ENCODE measurements at places on chromosomes 7 and 10.
A peak's percentile ranks its signal among the peaks of the same experiment; 100 is the strongest.

GRCh38 chr7:152537639-152538038, 101.8 kb upstream of the KMT2C start:
- no peak for DNase-seq

DNA sequence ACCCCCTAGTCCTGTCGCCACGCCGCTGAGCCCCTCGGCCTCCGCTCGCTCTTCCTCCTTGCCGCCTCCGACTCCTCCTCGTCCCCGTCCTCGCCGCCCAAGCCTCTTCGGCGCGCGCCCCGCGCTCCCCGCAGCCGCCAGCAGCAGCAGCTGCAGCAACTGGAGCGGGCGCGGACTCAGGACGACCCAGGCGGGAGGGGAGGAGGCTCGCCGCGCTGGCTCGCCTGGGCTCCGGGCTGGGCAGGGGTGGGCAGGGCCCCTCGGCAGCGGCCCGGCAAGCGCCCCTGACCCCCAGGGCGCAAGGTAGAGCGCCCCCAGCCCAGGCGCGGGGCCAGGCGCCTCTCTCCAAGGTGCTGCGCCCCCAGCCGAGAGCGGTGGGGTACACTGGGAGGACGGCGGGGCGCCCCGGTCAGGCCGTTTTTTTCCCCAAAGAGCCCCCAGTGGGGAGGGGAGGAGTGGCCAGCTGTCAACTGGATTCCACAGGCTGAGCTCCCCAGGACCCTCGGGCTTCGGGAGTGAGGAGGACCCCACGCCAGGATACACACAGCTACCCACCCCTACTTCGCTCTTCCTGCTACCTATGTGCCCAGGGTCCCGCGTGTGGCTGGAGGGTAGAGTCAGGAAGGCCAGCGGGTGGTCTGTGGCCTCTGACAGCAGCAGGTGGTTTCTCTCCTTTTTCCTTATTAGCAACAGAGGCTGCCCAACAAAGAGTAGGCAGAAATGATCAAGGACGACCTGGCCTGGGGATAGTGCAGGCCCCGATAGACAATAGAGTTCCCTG, 903 bp upstream of the KCNMA1 start:
- DNase-seq, result no peak

GRCh38 chr7:37354656-37355131, 94.0 kb downstream of the ELMO1 start:
- peak; percentile 63 for DNase-seq

GRCh38 chr7:50695026-50695425, 87.7 kb downstream of the GRB10 start:
- DNase-seq, result no peak

DNA sequence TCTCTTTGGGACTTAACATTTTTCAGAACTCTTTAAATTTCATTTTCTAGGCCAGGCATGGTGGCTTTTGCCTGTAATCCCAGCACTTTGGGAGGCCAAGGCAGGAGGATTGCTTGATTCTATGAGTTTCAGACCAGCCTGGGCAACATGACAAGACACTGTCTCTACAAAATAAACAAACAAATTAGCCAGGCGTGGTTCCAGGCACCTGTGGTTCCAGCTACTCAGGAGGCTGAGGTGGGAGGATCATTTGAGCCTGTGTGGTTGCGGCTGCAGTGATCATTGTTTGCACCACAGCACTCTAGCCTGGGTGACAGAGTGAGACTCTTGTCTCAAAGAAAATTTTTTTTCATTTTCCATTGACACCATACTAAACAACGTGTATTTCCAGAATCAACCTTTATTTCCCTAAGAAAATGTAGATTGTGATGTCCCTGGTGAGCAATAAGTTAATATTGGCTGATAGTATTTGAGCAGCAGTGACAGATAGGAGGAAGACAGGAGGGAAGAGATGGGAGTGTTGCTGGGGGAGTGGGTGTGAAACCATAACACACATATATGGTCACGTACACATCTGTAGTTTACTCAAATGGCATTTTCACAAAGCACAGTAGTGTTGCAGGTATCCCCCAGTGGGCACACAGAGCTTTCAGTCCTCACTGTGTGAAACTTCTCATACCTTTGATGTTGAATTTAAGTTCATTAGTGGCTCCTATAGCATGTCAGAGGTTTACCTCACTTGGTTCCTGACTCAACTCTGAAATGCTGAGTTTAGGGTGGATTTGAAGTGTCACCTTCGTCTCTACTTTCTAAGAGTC, 205.6 kb downstream of the AUTS2 start:
- no peak for DNase-seq

- DNase-seq, result no peak
Measured at GRCh38 chr7:141649865-141650634, 51.9 kb downstream of the DENND11 start.

DNA sequence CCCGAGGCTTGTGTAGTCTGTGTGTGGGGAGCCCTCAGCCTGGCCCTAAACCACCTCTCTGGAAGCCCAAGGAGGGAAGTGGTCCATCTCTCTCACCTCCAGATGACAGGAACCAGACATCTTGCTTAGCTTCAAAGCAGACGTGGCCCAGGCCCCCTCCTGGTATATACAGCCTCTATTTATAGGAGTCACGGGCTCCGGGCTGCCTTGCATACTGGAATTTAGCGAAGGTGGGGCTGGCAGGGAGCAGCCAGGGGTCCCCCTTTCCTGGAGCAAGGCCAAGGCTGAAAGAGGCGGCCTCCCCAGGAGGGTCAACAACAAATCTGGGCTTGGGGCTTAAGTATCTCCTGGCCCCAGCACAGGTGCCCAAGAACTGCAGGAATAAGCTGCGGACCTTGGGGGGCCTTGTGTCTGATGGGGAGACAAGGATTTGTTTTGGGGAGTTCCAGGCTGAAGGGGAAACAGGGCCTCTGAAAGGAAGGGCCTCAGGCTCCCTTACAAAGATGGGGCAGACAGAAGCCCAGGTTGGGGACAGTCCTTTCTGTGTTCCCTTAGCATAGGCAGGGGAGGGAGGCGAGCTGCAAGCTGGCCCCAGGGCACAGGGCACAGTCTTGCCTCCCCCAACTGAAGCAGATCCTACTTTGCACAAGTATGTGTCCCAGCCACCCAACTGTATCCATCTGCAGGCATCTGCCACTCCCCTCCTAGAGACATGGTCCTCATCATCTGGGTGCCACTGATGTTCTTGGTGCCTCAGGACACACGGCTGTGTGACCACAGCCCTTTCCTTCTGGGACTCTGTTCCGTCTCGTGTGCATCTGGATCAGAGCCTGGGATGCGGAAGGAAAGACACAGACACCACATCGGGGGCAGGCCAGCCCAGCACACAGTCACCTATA, 11.9 kb downstream of the ZCCHC24 start:
- no peak for DNase-seq

DNA sequence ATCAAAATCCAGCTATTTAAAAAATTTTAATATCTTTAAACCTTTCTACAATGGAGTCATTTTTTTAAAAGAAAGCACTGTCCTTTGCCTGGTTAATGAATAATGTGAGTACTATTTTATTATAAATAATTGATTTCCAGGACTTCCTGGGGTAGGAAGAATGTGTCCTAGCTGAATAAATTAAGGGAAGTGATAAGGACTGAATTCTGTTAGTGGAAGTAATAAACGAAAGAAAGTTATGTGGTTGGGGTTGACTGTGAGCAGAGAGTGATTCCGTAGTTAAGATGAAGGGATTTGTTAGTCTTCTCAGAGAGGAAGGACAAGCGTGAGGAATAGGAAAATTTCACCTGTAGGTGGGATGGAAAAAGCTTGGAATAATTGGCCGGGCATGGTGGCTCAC, 59.1 kb downstream of the AHCYL2 start:
- no peak for DNase-seq

- DNase-seq, result no peak
Measured at GRCh38 chr10:103512591-103513379, 19.3 kb downstream of the NEURL1 start.

GRCh38 chr10:96017191-96017687, 26.1 kb upstream of the CCNJ start:
- peak; percentile 46 for DNase-seq

DNA sequence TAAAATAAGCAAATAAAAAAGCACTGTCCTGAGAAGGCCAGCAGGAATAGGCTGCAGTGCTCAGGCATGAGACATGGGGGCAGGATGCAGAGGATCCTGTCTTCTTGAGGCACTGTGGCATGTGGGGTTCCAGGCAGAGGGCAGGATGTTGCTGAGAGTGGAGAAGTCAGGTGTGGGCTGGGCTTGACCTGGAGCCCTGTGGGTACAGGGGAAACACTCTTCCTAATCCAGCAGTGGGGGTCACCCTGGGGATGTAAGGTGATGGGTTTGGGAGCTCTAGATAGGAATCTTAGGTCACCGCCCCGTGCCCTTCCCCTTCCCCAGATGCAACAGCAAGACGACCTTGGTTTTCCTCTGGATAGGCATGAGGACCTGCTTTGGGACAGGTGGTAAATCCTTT, 13.6 kb downstream of the SUMF2 start:
- no peak for DNase-seq

GRCh38 chr7:41832941-41833340, 130.1 kb upstream of the INHBA start:
- no peak for DNase-seq

DNA sequence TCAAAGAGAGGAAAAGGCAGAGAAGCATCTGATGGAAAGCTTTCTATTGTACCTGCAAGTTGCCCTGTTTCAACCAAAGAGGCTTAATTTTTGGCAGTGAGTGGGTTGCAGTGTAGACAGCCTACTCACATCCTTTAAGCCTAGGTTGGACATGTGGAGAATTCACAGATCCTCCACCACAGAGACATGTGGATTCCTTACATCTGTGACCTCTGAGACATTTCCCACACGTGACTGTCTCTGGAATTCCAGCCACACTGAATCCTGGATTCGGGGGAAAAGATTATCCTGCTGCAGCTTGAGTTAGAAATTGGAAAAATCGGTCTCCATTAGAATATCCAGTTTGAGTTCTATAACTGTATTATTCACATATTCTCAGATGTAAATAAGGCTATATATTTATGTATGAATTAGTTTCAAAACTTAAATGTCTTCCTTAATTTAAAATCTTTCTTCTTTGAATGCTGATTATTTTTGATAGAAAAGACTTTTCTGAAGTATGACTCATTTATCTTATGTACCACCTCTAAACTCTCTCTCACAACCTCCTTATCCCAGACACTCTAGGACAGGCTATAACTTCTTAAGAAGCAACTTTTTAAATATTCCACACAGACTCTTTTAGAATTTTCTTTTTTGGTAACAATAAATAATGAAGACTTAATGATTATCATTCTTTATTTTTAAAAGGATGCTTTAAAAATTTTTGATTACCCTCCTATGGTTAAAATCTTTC, 123.3 kb downstream of the TWIST1 start:
- DNase-seq, result no peak

DNA sequence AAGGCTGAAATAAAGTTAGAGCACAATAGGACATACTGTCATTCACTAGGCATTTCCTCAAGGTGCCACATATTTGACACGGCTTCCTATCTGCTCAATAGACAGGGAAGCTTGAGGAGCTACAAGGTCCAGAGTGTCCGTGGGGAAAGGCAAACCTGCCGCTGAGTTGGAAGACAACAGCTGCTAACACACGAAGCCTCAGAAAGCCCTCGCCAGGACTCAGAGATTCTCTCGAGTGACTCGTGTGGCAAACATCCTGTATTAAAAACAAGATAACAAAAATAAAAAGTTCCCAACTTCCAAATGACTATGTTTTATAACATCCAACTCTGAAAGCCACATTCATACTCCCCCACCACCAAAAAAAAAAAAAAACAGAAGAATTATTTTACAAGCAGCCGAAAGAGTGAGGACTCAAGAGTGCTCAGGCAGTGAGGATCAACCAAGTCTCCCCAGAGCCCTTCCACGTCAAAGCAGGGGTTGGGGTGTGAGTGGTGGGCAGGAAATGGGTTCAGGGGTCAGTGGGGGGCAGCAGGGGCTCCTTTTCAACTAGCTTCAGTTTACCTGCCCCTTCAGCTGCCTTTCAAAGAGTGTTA, 67.6 kb downstream of the STK17A start:
- peak; percentile 53 for DNase-seq

Data from CD4-positive, alpha-beta T cell treated with Interleukin-6 for 4 hours (primary cell).